ENCODE measurements at places on chromosomes 5 and 9. TPM values are rescaled to one million over a fixed set of nuclear protein-coding genes. Genes with fewer than 3 reads are reported as not detected.

The OGN gene
- total RNA-seq, result 10.1 TPM

The SLIT3 gene
- total RNA-seq, result 8.4 TPM

The GRIN3A gene
- 0.14 TPM for total RNA-seq

The ADAMTS16 gene
- total RNA-seq, result 0.14 TPM

The HTR4 gene
- total RNA-seq, result not detected

The SPINK14 gene
- not detected for total RNA-seq

The UGT3A2 gene
- total RNA-seq, result 6.8 TPM

The SWI5 gene
- 25.9 TPM for total RNA-seq

The SLC45A2 gene
- total RNA-seq, result not detected

The UGT3A1 gene
- total RNA-seq, result 0.09 TPM

DNA sequence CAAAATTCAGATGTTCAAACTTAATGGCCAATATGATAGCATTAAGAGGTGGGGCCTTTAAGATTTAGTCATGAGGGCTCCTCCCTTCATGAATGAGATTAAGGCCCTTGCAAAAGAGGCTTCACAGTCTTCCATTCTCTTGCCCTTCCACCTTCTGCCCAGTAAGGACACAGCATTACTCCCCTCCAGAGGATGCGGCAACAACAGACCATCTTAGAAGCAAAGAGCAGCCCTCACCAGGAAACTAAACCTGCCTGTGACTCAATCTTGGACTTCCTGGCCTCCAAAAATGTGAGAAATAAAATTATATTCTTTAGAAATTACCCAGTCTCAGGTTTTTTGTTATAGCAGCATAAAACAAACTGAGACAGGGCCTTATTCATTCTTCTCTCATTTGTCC is 8.2 kb downstream of the AP3B1 start:
- no peak for DNase-seq

DNA sequence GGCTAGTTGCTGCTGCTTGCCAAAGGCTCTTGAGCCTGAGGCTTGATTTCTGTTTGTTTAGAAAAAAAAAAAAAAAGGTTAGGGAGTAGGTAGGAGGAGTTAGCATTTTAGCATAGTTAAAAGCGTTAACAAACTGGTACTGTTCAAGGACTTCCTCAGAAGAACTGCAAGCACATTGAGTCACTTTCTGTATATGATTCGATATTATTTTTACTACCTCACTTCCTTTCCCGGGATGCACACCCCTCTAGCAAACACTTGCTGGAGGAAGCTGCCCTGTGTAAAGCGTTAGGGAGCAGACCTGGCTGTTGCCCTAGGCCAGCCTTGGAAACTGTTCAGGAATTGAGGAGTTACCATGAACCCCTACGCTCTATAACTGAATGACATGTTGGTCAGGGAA is 15.7 kb upstream of the CEP120 start:
- no peak for DNase-seq

DNA sequence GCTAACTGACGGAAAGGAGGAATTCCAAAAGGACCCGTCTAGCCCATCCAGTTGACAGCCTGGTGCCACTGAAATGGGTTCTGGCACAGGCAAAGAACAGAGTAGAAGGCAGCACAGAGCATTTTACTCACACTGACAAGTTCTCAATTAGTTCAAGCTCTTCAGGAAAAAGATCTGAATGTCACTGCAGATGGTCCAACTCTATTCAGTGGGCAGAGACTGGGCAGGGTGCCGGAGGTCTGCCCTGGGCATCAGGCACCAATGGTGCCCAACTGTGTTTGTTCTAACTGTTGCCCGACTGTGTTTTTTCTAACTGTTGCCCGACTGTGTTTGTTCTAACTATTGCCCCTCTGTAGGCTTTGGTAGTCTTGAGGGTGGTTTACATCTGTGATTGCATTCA is 151.8 kb downstream of the SLC24A2 start:
- no peak for DNase-seq

DNA sequence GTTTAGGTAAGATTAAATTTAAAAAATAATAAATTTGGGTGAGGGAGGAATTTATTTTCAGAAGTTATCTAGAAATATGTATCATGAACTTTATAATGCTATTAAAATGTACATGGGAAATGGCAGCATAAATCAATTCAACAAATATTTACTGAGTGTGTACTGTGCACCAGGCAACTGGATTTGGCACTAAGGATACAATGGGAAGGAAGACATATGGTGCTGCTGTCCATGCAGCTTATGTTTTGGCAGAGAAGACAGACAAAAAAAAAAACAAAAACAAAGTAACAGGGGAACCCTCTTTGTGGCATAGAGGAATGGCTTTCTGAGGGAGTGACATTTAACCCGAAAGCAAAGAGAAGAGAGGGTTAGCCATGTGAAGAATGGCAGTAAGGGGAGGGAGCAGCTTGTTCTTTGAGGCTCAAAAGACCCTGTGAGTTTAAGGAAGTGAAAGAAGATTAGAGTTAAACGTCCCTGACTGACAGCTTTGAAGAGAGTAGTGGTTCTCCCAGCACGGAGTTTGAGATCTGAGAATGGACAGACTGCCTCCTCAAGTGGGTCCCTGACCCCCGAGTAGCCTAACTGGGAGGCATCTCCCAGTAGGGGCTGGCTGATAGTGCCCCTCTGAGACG is 23.9 kb downstream of the CNTRL start:
- DNase-seq, result no peak

GRCh38 chr9:134948149-134948548 is 30.4 kb upstream of the FCN1 start:
- DNase-seq, result no peak

DNA sequence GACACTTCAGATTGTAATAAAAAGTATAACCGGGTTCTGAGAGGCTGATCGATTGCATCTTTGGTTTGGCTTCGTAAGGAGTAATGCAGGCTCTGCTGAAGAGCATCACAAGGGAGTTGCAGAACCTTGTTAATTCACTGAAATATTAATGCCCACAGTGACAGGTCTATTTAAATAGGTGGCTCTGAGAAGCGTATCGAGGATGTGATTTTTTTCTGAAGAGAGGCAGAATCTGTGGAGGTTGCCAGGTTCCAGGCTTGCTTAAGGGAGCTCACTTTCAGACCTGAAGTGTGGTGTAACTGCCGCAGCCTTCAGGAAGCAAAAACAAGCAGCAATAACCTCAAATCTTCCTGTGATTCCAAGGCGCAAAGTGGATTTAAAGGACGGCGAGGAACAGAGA is 80.3 kb downstream of the ANKRD33B start:
- no peak for DNase-seq

GRCh38 chr9:37468620-37469019 is 3.4 kb upstream of the ZBTB5 start:
- no peak for DNase-seq

GRCh38 chr9:125202846-125203618 is 2.7 kb downstream of the RABEPK start:
- DNase-seq, result no peak

- no peak for DNase-seq
These were observed 2.4 kb downstream of the CARD19 start for GRCh38 chr9:93098236-93098946.

DNA sequence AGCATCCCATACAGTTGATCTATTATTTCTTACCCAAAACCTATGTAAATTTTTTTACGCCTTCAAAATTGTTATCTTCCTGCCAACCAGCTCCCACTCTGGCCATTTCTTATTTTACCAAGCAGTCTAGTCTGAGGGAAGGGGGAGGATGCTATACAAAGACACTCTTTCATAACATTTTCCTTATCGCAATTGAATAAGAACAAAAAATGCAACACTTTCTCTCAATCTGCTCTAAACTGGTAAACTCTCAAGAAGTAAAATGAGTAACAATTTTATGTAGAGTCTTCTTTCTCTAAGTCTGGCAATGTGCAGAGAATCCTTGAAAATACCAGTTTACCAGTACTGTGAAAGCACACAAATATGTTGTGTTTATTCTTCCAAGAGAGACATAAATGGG is 1216.3 kb downstream of the PTPRD start:
- DNase-seq, result no peak

DNA sequence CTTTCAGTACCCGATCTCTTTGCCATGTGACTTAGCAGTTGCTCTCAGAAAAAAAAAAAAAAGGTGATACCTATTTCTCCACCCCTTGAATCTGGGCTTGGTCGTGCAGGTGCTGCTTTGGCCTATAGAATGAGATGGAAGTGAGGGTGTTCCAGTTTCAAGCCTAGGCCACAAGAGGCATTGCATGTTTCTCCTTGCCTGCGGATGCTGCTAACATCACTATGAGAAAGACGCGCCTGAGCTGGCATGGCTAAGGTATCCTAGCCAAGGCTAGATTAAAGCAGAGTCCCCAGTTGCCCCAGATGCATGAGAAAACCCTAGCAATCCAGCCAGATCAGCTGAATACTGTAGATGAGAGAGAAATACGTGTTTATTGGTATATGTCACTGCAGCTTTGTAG is 14.7 kb upstream of the CSF1R start:
- no peak for DNase-seq

DNA sequence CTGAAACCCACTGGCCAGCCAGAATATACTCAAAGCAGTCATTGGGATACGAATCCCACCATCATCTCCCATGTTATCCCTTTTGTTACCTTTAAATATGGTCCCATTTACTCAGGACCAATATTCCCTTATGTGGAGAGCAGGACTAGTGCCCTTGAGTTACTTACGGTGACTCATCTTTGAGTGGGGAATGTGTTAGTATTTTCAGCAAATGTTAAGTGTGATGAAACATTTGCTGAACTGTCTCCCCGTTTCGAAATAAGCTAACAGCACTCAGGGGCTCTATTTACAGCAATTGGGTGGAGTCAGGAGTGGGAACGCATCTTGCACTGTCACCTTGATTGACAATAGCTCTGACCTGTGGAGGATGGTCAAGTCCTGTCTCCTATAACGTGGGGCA is 67.4 kb downstream of the CTSL start:
- no peak for DNase-seq

GRCh38 chr5:53556001-53556400 is 4.4 kb upstream of the NDUFS4 start:
- no peak for DNase-seq

GRCh38 chr5:155885199-155885598 is 441.8 kb upstream of the SGCD start:
- DNase-seq, result no peak

Data from thymus (tissue), 14 donors.